ENCODE measurements at places on chromosomes 16 and 17.
A peak's percentile ranks its signal among the peaks of the same experiment; 100 is the strongest.

DNA sequence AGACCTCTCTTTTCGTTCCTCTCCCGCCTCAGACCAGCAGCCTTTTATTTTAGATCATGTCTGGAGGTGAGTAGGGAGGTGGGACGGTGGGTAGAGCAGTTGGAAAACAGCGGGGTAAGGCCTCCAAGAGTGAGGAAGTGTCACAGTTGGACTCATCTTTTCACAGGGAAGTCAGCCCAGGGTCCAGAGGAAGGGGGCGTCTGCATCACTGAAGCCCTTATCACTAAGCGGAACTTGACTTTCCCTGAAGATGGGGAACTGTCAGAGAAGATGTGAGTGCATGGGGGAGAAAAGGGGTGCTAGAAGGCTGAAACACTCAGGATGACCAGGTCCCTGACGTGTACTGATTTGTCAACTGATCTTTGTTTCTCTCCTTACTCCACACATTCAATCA is 461 bp downstream of the LRRC46 start:
- DNase-seq: no peak

DNA sequence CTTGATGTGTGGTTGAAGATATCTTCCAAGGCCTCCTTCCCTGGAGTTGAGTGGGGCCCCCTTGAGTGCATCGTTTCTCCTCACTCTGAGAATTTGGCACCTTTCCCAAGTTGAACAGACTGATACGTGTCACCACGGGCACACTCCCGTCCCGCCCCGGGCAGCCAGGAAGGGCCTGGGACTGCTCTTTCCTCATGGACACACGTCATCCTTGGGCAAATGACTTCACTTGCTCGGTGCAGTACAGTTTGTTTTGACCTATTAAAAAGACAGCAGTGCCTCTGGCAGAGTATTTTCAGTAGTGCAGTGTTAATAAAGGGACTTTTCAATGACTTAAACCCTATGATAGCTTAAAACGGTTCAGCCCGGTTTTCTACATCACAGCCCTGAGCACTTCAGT is 59.9 kb downstream of the SEC14L1 start:
- DNase-seq: no peak

DNA sequence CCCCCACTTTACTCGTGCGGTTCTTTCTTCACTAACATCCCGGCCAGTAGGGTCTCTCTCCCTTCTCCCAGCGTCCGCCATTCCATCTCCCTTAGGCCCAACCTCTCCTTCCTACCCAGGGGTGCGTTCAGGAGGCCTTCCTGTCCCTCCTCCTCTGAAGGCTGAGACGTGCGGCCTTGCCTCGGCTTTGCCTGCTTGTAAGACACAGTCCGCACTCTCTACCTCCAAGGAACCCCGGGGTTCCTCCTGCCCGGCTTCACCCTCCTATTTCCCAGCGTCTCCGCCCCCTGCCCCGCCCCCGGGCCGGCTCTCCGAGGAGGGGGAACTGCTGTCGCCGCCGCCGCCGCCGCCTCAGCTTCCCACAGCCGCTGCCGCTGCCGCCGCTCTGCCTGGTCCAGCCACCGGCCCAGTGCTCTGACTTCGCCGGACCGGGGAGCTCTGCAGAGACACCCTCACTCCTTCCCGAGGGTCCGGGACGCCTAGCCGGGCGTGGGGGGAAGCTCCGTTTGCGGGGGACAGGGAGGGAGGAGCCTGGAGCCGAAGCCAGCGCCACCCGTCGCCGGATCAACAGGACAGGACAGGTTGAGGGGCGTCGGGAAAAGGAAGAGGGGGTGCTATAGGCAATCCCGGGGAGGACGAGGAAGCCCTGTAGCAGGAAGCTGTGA is 1.2 kb upstream of the FGF11 start:
- peak; percentile 76 for DNase-seq

DNA sequence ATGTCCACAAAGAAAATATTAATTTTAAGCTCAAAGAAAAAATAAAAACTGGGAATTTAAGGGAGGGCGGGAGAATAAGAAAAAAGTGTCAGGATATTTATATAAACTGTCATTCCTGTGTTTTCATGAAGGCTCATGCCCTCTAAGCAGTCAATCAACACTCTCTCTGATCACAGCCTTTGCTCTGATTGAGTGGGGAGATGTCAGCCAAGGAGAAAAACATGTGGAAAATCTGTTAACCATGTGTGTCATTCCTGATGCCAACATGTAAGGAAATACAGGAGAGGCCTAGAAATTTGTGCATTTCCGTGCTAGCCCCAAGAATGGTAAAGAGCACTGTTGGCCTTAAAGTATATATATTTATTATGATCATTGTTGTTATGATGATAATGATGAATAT is 137.9 kb upstream of the IRX5 start:
- no peak for DNase-seq

DNA sequence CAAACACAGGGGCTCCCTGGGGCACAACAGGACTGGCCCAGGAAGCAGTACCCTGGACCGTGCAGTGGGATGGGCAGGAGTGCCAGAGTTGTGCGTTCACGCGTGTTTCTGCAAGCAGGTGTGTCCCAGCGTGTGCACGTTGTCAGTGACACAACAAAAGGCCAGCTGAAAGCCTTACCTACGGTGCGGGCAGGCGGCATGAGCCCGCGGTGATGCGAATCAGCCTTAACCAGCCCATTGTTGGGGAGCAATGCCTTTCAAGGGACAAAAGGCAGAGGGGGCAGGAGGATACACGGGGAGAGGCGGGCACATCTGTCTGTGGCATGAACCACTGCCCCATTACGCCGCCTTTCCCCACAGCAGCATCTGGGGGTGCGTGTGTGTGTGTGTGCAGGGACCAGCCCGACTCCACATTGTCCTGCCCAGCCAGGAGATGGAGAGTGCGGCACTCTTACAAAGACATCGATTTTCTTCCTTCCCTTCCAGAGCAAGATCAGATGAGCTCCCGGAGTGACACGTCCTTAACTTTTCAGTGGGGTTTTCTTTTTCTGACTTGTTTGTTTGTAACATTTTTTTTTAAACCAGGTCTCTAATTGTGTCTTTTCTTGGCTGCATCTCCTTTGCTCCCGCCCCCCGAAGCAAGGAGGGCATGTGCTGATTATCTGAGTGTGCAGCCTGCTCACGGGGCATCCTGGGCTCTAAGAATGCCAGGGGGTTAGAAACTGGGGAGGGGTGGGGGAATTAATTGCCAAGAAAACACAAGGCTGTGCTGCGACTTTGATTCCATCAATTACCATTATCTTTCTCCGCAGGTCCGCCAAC is 158.1 kb downstream of the ZNF423 start:
- DNase-seq: no peak

DNA sequence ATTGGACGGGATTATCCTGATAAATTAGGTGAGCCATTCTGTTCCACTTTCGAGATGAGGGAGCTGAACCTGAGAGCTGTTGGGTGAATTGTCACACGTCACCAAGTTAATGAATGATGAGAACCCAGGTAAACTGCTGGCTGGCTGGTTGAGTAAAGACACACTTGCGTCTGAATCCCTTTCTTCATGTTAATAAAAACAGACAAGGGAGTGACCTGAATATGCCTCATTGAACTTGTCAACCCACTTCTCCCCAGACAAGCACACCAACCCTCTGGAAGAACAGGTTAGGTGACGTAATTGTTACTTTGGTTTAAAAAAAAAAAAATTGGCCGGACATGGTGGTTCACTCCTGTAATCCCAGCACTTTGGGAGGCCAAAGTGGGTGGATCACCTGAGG is 400.9 kb upstream of the CDH5 start:
- no peak for DNase-seq

Measured in femur (tissue), 1 donor.